Esophagus mucosa (tissue), 1 donor: ENCODE measurements at places on chromosomes 11 and 22.

GRCh38 chr11:2533587-2534133 lies 88.9 kb downstream of the KCNQ1 start:
- ATAC-seq: peak; percentile 17

DNA sequence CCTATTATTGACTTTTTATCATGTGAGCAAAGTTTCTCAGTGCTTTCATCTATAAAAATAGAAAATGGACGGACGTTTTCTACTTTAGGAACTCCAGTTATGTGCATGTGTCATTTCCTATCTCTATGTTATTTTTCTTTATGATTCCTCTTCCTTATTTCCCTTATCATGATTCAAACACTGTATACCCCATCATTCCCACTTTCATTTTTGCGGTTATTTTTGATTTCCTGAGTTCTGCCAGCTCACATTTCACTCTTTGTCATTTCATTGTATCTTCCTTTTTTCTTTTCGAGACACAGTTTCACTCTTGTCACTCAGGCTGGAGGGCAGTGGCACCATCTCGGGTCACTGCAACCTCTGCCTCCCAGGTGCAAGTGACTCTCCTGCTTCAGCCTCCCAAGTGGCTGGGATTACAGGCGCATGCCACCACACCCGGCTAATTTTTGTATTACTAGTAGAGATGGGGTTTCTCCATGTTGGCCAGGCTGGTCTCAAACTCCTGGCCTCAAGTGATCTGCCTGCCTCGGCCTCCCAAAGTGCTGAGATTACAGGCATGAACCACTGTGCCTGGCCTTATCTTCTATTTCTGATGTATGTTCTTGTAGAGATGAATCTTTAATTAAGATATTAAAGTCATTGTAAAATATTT lies 21.5 kb downstream of the C11orf58 start:
- ATAC-seq: no peak

DNA sequence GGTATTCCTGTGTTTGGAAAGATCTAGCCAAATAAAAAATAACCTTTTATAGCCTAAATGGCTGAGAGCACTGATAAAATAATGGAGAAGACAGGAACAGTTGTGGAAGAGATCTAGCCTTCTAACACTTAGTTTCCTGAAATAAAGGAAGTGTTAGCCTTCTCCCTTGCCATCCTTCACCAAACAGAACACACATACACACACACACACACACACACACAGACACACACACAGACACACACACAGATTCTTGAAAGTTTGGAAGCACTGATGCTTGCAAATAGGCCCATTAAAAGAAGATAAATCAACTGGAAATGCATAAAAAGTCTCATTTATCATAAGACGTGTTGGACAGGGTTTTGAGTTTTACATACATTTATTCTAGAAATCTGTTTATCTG lies 37.5 kb downstream of the KIRREL3 start:
- ATAC-seq: no peak

- peak; percentile 55 for ATAC-seq
Observed at GRCh38 chr22:39308614-39309363, 10.6 kb downstream of the RPL3 start.

- no peak for ATAC-seq
Observed at GRCh38 chr11:86775361-86775760, 25.0 kb upstream of the PRSS23 start.

DNA sequence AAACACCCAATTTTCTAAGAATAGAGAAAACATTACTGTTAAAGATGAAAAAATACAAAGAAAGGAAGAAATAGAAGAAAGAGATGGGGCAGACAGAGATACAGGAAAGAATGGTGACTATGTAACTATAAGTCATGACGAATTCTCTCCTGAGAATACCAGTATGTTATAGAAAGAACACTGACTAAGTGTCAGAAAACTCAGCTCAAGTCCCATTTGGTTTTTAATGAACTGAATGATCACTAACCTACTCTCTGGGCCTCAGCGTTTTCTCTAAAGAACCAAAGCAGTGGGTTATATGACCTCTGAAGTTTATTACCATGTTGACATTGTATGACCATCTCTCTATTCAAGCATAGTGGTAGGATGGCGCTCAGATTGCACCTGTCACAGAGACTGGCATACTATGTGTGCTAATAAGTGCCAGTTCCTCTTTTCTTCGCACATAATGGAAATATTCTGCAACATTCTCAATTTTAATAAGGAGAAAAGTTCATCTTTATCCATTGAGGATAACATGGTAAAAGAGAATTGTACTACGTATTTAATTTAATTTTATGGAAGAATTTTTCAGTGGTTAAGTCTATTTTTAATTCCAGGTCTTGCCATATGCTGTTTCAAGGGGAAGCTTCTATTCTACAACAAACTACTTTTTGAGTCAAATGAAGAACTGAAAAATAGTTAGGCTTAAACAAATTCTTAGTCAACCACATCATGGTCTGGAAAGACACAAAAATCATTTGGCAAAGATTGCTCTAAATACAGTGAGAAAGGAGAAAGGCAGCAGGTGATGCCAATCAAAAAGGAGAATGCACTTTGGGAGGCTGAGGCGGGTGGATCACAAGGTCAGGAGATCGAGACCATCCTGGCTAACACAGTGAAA lies 25.0 kb upstream of the EED start:
- ATAC-seq: no peak

GRCh38 chr22:26669060-26669481 lies 11.7 kb downstream of the MIAT start:
- no peak for ATAC-seq
